ENCODE measurements at places on chromosomes 13 and 19. TPM values are rescaled to one million over a fixed set of nuclear protein-coding genes. Genes with fewer than 3 reads are reported as not detected.

DNA sequence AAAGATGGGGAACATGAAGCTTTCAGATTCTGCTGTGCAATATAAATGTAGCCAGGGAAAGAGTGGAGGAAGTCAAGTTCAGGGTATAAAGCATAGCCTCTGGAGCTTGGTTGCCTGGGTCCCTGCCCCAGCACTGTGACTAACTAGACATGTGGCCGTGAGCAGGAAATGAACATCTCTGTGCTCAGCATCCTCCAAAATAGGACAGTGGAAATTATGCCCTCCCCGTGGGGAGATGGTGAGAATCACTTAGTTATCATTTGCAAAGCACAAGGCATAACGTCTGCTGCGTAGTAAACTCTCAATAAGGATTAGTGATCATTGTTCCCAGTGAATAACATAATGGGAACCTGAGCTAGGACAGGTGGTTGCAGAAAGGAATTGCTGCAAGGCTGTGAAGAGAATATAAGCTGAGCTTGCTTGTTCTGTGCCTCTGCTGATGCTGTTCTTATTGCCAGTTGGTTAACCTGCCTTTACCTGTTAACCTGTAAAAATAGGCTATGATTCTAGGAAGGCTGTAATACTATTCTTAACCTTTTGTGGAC lies 441.0 kb downstream of the COG6 start:
- DNase-seq = no peak

- no peak for DNase-seq
Measured at GRCh38 chr13:21149568-21149967, 26.8 kb downstream of the SKA3 start.

GRCh38 chr19:1817553-1818179 lies 5.6 kb upstream of the ATP8B3 start:
- no peak for DNase-seq

- no peak for DNase-seq
Measured at GRCh38 chr19:33727331-33727998, 69.2 kb upstream of the KCTD15 start.

DNA sequence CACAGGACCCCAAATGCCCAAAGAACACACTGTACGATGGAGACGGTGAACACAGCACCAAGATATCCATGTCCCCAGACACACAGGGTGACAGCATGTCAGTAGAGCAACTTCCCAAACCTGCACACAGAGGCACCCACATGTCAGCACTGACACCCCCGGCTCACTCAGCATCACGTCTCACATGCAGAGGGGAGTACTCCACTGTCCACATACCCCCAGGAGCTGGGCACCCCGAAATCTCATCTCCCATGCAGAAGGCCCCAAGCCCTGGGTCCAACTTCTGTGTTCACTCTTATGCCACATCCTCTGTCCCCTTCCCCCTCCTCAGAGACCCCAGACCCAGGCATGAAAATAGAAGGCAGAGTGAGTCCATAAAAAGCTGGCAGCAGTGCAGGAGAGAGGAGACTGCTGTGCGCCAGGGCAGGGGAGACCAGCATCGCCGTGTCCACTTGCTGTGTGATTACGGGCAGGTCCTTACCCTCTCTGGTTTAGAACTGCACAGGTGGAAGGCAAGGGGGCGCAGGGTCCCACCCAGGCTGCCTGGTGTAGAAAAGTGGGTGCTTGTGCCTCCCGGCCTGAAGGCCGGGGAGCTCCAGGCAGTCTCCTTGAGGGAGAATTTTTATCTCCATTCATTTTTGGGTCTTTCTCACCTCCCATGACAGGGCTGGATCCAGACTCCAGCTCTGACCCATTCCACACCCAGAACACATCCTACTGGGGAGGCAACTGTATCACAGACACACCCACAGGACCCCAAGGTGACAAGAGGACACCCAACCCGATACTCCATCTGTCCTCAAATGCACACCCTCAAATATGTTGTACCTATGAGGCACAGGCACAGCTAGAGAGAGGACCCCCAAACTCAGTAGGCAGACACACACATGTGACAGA lies 17.0 kb downstream of the ERFL start:
- no peak for DNase-seq

DNA sequence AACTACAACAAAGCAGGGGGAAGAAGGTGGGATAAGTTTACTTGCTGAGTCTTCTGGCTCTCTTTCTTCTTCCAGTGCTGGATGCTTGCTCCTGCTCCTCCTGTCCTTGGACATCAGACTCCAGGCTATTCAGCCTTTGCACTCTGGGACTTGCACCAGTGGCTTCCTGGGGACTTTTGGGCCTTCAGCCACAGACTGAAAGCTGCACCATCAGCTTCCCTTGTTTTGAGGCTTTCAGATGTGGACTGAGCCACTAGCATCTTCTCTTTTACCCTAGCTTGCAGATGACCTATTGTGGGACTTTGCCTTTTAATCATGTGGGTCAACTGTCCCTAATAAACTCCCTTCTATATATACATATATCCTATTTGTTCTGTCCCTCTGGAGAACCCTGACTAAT lies 173.0 kb upstream of the UFM1 start:
- DNase-seq = no peak

DNA sequence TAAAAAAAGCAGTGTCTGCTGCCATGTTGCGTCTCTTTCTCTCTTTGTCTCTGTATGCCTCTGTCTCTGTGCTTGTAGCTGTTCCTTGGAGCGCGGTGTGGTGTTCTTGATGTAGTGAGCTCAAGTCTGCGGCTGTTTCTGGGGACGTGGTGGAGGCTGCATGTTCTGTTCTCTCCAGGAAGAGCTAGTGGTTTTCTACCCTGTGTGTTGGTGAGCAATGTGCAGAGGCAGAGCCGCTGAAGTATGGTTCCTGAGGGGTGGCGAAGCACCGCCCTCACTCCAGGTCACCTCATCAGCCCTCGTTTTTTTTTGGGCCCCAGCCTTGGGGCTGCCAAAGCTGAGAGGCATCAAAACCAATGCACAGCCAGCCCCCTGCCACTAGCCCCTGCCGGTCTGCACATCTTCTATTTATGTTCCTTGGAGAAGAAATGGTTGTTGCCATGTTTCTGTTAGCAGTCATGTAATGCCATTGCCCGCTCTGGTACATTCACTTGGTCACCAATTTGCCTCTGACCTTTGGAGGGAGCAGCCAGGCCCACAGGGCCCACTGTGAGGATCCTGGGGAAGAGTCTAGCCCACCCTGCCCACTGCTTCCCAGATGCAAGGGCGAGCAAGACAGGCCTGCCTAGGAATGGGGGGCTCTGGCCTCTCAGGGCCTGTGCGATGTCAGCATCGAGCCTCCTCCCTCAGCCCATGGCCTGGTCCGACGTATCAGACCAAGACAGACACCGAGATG lies 7.2 kb downstream of the HNRNPL start:
- DNase-seq = no peak

- DNase-seq = peak; percentile 65
Measured at GRCh38 chr13:49533591-49534269, 38.0 kb downstream of the PHF11 start.

- no peak for DNase-seq
Measured at GRCh38 chr19:10005632-10006334, 4.5 kb downstream of the COL5A3 start.

The FBL gene
- 98.8 TPM for total RNA-seq

The ADGRE2 gene
- 6.0 TPM for total RNA-seq

DNA sequence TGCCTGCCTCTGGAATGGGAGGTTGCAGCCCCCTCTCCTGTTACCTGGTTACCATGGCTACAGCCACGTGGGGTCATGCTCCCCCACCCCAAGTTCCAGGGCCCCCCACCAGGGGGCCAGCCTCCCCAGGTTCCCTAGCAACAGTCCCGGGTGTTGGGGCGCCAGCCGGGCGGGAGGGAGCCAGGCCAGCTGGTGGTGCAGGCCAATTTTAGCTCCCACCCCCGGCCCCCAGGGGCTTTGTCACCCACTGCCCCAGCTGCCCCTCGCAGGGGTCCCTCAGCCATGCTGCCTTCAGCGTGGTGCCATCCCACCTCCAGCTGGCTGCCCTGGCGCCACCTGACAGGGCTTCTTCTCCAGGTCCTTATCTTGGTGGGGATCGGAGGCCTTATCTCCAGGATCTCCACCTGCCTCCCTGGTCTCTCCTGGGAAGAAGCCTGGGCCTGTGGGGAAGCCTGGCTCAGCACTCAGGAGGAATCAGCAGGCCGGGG lies 3.0 kb downstream of the MARK4 start:
- no peak for DNase-seq

DNA sequence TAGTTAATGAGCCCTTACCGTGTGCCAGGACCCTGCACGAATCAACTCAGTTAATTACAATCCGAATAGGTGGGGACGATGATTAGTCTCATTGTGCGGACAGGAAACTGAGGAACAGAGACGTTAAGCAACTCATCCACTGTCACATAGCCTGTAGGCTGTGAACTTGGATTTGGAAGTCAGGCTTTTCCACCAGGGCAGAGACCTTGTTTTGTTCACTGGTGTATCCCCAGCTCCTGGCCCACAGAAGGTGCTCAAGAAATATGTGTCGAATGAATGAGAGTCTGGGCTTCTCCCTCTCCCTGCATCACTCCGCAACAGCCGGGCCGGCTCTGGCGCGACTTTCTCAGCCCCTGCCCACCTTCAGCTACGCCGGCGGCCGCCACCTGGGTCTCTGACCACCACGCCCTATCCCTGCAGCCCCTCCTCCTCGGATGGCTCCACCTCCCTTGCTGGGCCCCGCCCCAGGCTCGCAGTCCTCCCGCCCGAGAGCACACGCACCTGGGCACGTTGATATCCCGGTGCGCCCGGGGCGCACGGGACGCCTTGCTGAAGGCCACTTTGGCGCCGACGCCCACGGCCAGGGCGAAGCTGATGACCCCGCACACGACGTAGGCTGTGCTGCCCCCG lies 1.3 kb downstream of the SHISA7 start:
- DNase-seq = no peak

DNA sequence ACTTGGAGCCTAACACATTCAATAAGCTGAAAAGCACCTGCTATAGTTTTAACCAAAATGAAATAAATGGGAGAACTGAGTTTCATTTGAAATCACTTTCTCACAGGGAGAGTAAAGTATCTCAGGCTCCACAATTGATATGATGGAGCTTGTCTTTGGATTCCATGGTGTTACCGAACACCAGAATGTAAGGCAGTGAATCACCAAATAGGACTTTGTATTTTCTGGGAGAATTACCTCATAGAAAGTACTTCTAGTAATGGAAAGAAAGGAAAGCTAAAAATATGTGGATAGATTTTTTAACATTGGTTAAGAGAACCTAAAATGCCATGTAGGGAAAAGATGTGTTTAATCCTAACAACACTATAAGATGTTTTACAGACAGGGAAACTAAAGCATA lies 123.6 kb downstream of the NALCN start:
- no peak for DNase-seq

- DNase-seq = no peak
Measured at GRCh38 chr19:46374536-46375475, 27.9 kb downstream of the PPP5C start.

The MIR17HG gene
- 4.1 TPM for total RNA-seq

The PSG6 gene
- not detected for total RNA-seq

DNA sequence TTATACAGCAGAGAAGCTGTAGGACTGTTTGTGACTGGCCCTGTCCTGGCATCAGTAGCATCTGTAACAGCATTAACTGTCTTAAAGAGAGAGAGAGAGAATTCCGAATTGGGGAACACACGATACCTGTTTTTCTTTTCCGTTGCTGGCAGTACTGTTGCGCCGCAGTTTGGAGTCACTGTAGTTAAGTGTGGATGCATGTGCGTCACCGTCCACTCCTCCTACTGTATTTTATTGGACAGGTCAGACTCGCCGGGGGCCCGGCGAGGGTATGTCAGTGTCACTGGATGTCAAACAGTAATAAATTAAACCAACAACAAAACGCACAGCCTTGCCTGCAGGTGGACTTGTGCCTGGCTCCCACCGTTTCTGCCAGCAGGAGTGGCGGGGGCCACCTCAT lies 27.3 kb upstream of the LDLR start:
- no peak for DNase-seq

GRCh38 chr19:42450314-42450934 lies 7.7 kb upstream of the CXCL17 start:
- peak; percentile 88 for DNase-seq
